ENCODE measurements at places on chromosomes 12 and 14. TPM values are rescaled to one million over a fixed set of nuclear protein-coding genes. Genes with fewer than 3 reads are reported as not detected.
A peak's percentile ranks its signal among the peaks of the same experiment; 100 is the strongest.

GRCh38 chr12:23002381-23002780 is 377.4 kb downstream of the ETNK1 start:
- DNase-seq = no peak

DNA sequence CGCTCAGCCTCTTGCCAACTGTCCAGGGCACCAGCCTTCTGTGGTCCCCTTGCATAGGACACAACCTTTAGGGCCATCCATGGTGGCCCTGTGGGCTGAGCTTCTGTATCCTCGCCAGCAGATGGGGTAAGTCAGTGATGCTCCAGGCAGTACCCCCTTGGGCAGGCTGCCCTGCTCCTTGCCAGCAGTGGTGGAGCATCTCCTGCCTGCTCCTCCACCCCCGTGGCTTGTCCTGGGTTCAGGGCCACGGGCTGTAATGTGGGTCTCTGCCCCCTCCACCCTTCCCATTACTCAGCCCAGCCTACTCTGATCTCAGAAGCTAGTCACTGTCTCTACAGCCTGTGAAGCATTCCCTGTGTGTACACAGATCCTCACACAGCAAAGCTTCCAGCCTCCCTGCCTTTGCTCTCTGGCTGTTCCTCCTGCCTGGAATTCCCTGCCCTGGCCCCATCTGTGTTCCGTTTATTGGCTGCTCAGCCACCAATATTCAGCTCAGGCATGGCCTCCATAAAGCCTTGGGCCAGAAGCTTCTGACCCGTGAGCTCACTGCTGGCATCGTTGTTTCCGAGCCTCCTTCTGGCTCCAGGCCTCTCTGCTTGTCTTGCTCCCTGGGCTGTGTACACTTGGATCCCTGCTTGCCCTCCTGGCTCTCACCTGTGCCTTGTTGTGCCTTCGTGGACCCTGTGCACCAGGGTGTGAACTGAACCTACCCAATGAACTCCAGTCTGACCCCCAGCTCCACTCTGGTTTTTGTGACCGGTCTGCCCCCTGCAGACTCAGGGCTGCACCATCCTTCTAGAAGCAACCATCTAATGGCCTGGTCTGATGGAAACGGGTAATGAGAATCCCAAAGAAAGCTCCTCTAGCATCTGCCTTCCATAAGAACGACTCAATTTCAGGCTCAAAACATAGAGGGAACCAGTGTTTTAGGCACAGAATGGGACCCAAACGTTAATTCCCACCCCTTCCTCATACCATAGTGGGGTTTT is 177.0 kb upstream of the PRMT8 start:
- DNase-seq = no peak

DNA sequence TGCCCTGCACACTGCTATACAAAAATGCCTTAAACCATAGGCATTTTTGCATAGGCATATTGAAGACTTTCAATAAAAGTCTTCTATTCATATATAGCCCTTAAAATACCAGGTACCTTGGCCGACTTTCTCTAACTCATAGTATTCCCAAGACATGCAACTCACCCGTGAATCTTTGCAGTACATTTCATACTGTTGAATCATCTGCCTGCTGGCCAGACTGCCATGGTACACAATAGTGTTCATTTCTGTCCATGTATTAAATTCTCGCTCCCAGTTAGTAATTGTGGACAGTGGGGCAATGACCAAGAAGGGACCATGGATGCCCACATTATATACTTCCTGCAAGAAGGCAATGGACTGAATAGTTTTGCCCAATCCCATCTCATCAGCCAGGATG is 24.3 kb upstream of the SUPT16H start:
- no peak for DNase-seq

- no peak for DNase-seq
These were observed 440.0 kb downstream of the SLC16A7 start for GRCh38 chr12:60035835-60036234.

DNA sequence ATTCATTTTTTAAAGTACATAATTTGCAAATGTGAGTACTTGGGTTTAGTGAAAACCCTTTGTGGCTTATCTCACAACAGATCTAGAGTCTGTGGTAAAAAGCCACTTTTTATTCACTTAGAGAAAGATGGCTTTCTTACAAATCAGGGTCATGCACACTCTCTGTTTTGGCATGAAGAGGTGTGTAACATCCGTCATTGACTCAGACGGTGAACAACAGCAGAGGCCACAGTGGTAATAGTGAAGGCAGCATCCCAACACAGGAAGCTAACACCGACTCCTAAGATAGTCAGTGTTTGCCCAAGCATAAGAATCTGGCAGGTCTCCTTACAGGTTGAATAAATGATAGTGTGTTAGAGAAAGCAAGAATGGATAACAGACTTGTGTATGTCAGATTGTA is 593.0 kb downstream of the SOX5 start:
- no peak for DNase-seq

DNA sequence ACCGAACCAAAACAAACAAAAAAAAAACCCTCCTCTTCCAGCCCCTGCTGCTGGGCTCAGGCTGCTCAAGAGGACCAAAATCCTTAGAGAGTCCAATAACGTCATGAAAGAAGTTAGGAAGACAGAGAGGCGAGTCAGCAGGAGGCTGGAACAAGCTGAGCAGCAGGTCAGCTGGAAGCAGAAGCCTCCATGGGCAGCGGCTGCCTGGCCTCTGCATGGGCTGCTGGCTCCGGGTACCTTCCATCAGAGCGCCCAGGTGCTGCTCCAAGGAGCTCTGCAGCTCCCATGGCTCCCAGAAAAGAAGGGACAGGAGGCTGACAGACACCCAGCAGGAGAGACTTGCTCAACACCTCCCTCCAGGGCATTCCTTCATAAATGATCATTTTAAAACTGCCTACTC is 3.2 kb upstream of the KRT2 start:
- no peak for DNase-seq

- no peak for DNase-seq
These were observed 292.9 kb downstream of the MED13L start for GRCh38 chr12:115984616-115985015.

DNA sequence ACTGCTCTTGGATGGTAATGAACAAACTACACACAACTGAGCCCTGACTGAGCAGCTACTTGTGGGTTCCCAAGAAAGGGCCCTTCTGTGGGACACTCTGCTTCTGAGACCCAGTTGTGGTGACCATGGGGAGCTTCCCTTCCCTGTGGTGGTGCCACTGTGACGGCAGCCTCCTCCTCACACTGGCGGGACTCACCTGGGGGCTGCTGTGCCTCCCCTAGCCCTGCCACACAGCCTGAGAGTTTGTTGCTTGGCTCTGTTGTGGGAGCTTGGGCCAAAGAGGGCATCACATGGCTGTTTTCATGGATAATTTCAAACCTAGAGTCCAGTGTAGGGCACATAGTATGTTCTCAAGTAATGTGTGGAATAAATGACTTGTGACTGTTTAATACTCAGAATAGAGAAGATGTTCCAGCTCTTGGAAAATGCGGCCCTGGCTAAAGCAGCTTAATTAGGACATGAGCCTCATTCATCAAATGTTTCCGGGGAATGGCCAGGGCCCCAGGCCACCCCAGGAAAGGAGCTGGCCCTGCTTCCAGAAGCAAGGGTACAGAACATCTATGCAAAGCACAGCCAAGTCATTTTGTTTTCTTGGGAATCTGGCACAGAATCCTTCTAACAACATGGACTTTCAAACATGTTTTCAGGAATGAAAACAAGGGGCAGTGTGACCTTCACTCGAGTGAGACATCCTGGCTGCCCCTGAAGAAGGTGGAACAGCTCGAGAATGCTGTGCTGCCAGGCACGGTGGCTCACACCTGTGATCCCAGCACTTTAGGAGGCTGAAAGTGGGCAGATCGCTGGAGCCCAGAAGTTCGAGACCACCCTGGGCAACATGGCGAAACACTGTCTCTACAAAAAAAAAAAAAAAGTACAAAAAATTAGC is 21.2 kb downstream of the ZFYVE21 start:
- no peak for DNase-seq

DNA sequence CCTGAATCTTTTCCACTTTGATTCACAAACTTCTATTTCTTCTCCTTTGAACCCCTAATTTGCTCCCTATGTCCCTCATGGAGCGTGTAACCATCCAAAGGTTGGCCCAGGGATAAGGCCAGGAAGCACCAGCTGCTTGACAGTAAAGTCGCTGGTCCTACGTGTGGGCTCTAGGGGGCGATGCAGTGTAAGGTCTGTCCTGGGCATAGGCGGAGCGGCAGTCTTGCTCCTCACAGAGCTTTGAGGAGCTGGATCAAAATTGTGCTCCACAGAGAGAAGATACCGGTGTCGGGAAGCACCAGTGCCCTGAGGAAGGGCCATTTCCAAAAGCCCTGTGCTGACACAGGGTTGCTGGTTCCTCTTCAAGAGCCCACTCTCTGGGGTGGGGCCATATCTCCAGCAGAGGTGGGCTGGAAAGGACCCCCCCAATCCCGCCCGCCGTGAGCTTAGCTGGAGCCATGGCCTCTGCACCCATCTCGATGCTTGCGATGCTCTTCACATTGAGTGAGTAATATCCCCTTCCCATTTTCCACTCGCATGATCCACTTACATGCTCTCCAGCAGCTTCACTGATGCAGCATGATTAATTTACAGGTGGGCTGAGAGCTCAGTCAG is 49.9 kb upstream of the OR4E1 start:
- DNase-seq = peak; percentile 79

- no peak for DNase-seq
These were observed 186.9 kb upstream of the FLRT2 start for GRCh38 chr14:85342858-85343607.

GRCh38 chr14:94486883-94487282 is 10.9 kb upstream of the SERPINA9 start:
- DNase-seq = no peak

DNA sequence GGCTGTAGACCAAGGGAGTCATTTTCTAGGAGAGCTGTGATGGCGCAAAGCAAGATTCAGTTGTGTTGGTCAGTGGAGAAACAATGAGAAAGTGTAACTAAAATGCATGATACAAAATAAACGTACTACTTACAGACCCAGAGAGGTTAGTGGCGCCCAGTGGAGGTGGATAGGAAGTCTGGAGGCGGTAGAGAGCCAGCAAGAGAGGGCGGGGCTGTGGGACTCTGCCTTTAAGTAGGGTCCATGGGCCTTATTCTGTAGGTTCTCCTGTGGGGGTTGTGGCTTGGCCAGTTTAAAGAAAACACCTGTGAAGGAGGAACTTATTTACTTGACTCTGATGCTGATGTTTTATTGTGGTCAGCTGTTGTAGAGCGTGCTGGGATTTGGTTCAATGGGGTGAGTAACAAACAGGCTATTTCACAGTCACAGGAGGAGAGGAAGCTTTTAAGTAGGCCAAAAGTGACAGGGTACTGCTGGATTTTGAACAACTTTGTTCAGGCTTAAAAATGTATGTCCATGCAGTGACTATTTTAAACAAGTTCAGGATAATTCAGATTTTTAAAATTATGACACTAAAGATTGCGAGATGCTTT is 1097.7 kb downstream of the TMTC2 start:
- no peak for DNase-seq

- DNase-seq = no peak
These were observed 48.1 kb downstream of the DAD1 start for GRCh38 chr14:22540811-22541360.

GRCh38 chr14:77424862-77425261 is 1.5 kb upstream of the NOXRED1 start:
- no peak for DNase-seq

DNA sequence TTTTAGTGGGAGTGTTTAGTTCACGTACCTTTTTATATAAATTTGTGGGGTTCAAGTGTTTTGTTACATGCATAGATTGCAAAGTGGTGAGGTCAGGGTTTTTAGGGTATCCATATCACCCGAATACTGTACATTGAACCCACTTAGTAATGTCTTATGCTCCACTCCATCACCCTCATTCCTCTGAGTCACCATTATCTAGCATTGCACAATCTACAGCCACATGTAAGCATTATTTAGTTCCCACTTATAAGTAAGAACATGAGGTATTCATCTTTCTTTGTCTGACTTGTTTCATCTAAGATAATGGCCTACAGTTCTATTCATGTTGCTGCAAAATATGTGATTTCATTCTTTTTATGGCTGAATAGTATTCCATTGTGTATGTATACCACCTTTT is 583.7 kb upstream of the LRFN5 start:
- no peak for DNase-seq

DNA sequence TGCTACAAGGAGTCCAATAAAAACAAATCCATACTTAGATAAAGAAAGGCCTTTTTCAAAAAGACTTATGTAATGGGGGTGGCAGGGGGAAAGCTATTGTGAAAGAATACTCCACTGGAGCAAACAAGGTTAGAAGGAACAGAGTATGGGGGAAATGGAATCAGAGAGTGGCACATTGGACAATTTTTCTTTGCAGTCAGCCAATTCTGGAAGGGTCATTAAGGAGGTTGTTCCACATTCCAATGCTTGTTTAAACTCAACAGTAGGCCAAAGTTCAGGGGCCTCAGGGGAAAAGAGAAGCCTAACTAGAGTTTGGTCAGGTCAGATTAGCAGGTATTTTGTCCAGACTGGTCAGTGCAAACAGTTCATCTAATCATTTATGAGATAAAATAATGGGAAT is 105.2 kb upstream of the RESF1 start:
- no peak for DNase-seq

DNA sequence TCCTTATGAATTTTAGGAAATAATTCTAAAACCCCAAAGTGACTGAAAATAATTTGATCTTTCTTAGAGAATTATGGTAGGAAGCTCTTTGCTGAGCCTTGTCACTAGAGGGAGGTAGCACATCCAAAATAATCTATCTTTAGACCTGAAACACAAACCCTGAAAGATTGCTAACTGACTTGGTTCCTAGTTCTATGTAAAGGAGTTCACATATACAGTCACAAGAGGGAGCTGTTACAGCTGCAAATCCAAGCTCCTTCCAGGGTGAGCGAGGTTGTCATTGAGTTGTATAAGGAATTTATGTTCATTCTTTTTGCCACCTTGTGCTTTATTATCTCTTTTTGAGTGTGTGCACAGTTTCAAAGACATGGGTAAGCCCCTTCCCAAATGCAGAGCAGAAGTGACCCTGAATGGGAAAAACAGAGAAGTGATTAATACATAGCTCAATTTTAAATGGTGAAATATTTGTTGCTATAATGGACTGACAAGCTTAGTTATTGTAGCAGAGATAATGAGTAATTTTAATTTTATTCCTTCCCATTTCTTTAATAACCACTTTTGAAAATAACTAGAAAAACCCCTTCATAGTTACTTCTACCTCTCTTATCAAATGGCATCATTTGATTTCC is 387.9 kb downstream of the DAD1 start:
- no peak for DNase-seq

GRCh38 chr12:48288387-48289268 is 62.1 kb downstream of the ZNF641 start:
- no peak for DNase-seq

DNA sequence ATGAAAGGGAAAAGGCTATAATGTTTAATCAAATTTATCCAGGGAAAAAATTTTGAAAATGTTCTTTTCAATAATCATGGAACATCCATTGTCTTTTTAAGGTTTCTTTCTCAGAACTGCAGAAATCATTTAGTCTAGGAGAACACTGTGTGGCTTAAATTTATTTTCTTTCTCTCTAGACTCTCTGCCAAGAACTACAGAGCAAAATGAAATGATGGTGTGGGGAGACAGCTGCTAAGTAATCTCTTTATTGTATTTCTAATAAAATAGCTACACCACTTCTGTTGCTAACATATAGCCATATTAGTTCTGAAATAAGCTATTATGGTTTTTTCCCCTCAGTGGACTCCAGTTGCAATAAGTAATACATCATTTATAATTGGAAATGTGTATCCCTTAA is 120.9 kb downstream of the EFCAB11 start:
- DNase-seq = no peak

GRCh38 chr12:106248312-106248845 is 559 bp upstream of the CKAP4 start:
- DNase-seq = no peak

Gene TIGAR
- 26.4 TPM for total RNA-seq

Gene CD4
- 3.2 TPM for total RNA-seq

Gene CLEC6A
- total RNA-seq = not detected

Gene MANSC4
- not detected for total RNA-seq

Gene FLVCR2
- 7.1 TPM for total RNA-seq

Gene CACNB3
- total RNA-seq = 12.5 TPM

All from H1 (cell line).